ENCODE measurements at places on chromosomes 16 and 17.

DNA sequence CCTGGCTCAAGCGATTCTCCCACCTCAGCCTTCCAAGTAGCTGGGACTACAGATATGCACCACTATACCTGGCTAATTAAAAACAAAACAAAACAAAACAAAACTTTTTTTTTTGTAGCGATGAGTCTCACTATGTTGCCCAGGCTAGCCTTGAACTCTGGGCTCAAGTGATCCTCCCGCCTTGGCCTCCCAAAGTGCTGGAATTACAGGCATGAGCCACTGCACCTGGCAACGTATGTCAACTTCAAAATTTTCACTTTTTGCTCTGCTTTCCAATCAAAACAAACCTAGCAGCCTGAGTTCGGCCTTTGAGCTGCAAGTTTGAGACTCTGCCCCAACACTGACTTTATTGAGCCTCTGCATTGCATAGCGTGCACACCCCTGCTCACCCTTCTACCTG, 4.5 kb upstream of the RAI1 start:
- no peak for DNase-seq

- no peak for DNase-seq
Observed at GRCh38 chr17:57313097-57313835, 56.9 kb downstream of the MSI2 start.

GRCh38 chr17:1834380-1835149, 4.8 kb downstream of the RPA1 start:
- DNase-seq = no peak

- no peak for DNase-seq
Observed at GRCh38 chr16:58863042-58863441, 128.9 kb upstream of the GOT2 start.

- DNase-seq = peak; percentile 71
Observed at GRCh38 chr17:35051183-35051578, 12.3 kb downstream of the RFFL start.

DNA sequence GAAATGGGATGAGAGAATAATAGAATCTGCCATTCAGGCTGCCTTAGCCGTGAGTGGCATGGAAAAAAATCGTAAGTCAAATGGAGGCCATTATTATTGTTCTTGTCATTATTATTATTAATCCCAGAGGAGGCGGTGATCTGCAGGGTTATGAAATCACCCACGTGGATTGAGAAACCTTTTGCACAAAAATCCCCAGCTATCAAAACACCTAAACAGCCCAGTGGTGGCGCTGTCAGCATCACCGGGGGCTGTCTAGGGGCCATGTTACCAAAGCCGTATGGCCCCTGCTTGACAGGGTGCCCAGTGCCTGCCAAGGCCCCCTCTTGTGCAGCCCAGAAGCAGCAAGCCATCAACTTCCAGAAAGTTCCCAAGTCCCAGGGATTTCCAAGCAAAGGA, 25.2 kb downstream of the CNGB1 start:
- DNase-seq = no peak

GRCh38 chr17:68290268-68290954, 516 bp downstream of the SLC16A6 start:
- DNase-seq = no peak

- no peak for DNase-seq
Observed at GRCh38 chr16:12426122-12426521, 377.6 kb downstream of the CPPED1 start.

GRCh38 chr16:87305505-87306391, 11.4 kb downstream of the C16orf95 start:
- DNase-seq = no peak

- DNase-seq = no peak
Observed at GRCh38 chr17:80153004-80153403, 6.1 kb upstream of the EIF4A3 start.

- DNase-seq = no peak
Observed at GRCh38 chr16:83661656-83662055, 146.1 kb upstream of the HSBP1 start.

- no peak for DNase-seq
Observed at GRCh38 chr17:39979893-39980350, 685 bp upstream of the PSMD3 start.

DNA sequence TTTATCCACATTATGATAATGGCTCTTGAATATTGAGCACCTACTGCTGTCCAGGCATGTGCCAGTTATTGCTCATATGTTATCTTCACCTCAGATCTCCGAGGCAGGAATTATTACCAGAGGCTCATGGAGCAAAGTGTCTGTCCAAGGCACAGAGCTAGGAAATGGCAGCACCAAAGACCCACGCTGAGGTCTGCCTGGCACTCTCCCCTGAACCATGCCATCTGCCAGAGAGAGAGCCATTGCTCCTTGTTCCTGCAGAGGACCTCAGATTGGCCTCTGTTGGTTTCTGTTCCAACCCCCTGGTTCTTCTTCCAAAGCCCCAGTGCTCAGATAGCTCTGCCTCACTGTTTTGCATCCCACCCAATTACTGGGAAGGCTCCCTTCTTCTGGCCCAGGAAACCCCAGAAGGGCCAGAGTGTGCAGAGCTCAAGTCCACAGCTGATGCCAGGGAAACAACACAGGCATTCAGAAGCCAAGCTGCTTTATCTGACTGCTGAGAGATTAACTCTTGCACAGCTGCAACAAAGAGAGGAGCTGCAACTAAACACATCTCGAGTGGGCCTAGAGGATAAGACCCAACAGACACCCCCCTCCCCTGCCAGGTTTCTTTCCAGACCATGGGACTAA, 5.9 kb downstream of the ASIC2 start:
- DNase-seq = no peak

DNA sequence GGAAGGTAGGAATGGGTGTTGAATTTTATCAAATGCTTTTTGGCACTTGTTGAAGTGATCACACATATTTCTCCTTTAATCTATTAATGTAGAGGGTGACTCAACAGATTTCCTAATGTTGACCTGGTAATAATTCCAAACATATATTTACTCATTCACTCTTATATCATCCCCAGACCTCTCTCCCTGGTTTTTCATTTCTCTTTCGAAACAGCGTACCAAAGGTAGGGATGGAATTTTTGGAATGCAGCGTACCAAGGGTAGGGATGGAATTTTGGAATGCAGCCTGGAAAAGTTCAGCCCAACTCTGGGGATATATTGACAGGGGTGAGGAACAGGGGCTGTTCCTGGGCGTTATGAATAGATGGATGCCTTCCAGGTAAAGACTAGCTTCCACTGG, 7.3 kb downstream of the KIF18B start:
- no peak for DNase-seq

DNA sequence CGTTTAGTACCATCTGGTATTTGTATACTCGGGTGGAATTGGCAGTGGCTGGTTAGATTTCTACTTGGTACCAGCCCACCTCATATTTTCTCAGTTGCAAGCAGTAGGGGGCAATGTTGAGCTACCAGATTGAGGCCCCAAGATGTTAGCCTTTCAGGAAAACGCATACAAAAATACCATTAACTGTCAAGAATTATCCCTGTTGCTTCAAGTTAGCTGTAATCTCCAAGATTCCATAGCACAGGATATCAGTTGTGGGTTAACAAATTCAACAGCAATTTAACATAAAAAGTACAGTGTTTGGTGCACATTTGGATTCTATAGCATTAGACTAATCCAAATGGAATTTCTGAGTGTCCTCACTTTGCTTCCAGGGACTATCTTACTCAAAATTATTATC, 188.2 kb downstream of the FTO start:
- DNase-seq = peak; percentile 72
